ENCODE measurements at places on chromosomes 6 and 20. TPM values are rescaled to one million over a fixed set of nuclear protein-coding genes. Genes with fewer than 3 reads are reported as not detected.

DNA sequence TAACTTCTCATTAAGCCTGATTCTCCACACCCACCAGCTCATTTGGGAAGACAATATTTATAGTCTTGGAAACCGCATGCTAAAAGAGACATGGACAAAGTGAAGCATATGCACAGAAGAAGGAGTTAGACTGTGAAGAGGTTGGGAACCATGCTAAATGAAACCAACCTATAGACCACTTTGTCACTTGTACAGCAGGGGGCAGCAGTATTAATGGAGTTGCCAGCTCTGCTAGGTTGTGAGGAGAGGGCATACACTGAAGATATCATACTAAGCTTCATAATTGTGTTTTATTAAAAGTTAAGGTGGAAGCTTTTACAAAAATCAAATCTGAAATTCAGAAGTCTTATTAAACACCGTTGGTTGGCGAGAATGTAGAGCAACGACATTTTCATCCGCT, 38.3 kb upstream of the HMGCLL1 start:
- DNase-seq, result no peak

ADAM33 gene
- total RNA-seq, result 109 TPM

GRCh38 chr6:81166770-81167169, 585.7 kb downstream of the TENT5A start:
- no peak for DNase-seq

TSPYL4 gene
- total RNA-seq, result 23.3 TPM

ARFGEF3 gene
- total RNA-seq, result 13.0 TPM

- no peak for DNase-seq
Observed at GRCh38 chr6:129754750-129755149, 44.8 kb upstream of the ARHGAP18 start.

GRCh38 chr6:161048641-161049040, 57.1 kb downstream of the MAP3K4 start:
- no peak for DNase-seq

All from stomach (tissue), 19 donors.